ENCODE measurements at places on chromosomes 3 and 15.

GRCh38 chr15:74129586-74130154 is 716 bp upstream of the ISLR2 start:
- DNase-seq = no peak

GRCh38 chr3:17144665-17144993 is 259.9 kb downstream of the PLCL2 start:
- peak; percentile 28 for DNase-seq

DNA sequence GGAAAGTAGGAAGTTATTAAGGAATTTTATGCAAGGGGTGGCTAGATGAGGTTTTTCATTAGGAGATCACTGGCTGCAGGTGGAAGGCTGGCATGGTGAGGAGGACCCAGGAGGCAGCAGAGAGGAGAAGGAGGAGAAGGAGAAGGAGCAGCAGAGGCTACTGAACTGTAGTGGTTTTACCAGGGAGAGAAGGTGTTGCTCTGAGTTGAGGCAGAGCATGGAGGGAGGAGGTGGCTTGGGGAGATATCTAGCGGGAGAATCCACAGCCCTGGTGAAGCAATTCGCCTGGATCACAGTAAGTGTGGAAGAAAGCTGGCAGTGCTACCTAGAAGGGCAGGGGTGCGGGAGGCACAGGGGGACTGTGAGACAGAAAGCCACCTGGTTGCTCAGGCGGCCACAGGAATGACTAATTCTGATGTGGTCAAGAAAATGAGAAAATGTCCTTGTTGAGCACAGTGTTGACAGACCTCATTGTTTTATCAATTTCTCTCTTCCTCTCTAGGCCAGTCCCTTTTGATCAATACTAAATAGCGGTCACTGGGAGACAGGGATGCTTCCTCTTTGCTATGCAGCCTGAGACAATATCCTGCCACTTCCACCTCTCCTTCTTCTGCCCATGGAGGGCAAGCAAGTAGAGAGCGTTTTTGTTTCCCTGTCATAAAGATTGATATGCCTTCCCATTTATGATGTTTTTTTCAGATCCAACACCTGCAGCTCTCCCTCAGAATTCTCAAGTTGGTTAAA is 94.6 kb downstream of the EEFSEC start:
- no peak for DNase-seq

- no peak for DNase-seq
Measured at GRCh38 chr3:150462108-150462507, 54.0 kb downstream of the TSC22D2 start.

DNA sequence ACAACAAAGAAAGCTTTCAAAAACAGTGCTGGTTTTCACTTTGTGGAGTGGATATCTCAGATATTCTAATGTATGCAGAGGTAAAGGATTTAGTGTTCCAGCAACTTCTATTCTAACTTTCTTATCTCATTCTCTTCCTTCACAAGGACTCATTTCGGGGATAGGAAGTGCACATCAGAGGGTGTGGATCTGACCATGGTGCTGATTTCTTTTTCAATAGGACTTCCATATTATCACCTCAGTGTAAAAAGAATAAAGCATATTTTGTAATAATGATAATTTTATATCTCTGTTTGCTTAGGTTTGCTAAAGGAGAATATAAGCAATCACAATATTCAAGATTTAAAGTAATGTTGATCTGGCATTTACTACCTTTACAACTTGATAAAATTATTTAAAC is 12.5 kb upstream of the CADM2 start:
- DNase-seq = no peak

DNA sequence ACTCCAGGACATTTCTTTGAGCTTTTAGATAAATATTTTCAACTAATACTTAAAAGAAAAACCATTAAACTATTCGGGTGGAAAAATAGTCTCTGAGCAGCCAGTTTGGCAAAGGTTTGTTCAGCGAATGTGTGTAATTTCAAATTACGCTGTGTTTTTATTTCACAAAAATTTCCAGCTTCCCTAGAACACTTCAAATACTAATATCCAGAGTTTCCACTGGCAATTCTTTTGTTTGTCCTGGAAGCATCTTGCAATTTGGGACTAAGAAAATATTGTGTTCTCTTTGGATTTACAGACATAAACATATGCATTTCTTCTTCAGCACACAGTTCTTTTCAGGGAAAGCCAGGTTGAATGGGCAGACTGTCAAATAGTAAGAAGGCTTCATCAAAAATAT is 61.9 kb downstream of the MDFIC2 start:
- DNase-seq = no peak

- no peak for DNase-seq
Measured at GRCh38 chr3:127031845-127032244, 48.9 kb downstream of the PLXNA1 start.

DNA sequence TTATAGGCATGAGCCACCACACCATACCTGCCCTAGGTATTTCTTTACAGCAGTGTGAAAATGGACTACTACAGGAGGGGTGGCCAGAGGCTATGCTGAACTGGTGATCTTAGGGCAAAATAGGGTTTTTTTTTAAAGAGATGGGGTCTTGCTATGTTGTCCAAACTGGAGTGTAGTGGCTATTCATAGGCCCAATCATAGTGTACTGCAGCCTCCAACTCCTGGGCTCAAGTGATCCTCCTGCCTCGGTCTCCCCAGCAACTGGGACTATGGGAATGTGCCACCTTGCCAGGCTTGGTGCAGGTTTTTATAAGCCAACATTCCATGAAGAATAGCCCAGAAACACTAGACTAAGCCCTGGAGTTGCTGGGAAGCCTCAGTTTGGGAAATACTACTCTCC is 28.6 kb upstream of the TSC22D2 start:
- no peak for DNase-seq

- no peak for DNase-seq
Measured at GRCh38 chr3:65094723-65095122, 406.9 kb upstream of the ADAMTS9 start.

GRCh38 chr3:54427941-54428871 is 305.9 kb downstream of the CACNA2D3 start:
- DNase-seq = peak; percentile 30

DNA sequence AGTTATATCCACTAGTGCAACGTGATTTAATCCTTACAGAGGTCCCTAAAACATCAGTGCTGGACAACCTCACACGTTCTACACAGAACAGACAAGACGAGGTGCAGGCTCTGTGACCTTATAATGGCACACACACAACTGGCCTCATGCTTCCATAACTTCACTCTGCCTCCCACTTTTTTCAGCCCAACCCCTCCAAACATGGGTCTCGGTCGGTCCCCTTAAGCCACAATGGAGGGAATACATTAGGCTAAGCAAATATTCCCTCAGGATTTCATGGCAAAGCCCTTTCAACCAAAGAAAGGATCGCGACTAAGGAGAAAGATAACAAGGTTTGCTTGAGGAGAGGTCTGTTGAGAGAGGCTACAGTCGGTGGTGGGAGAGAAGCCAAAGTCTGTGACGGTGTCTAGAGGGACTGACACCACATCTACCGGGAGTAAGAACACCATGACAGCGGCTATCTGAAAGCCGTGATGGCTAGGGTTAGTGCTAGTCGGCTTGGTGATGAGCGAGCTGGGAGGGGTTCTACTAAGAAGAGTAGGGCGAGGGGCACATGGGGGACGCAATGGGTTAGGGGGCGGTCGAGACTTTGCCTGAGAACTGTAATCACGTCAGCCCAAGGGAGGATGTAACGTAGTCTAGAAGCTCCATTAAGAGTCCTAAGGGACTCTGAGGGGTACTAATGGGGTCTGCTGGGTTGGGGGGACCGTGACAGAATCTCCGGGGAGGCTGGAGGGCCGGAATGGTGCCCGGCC is 1.0 kb downstream of the MYO9A start:
- no peak for DNase-seq

GRCh38 chr3:101381809-101382208 is 61.4 kb upstream of the IMPG2 start:
- no peak for DNase-seq

DNA sequence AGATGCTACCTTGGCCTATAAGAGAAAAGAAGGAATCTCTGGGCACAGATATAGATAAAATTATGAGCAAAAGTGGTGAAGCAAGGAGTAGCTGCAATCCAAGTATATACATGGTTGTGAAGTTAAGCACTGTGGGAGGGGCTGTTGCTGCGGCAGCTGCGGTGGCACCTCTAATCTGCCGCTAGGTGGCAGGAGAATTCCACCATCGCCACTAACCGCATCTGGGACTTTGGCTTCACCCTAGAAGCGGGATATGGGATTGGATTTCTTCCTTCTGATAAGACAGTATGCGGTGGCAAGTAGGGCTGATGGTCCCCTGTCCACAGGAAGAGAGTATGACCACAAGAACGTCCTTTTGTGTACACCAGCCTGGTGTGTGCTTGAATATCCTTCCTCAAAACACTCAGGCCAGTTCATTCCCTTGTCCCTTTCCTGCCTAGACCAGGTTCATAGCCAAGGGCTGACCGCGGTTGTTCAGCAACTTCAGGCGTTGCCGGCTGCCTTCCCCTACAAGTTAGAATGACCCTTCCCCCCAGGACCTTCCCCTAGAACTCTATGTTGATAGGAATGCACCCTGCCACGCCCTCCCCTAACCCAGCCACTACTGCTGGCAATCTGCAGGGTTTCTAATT is 5.1 kb downstream of the MAGEL2 start:
- peak; percentile 53 for DNase-seq

- DNase-seq = no peak
Measured at GRCh38 chr3:79843180-79843579, 75.4 kb upstream of the ROBO1 start.

DNA sequence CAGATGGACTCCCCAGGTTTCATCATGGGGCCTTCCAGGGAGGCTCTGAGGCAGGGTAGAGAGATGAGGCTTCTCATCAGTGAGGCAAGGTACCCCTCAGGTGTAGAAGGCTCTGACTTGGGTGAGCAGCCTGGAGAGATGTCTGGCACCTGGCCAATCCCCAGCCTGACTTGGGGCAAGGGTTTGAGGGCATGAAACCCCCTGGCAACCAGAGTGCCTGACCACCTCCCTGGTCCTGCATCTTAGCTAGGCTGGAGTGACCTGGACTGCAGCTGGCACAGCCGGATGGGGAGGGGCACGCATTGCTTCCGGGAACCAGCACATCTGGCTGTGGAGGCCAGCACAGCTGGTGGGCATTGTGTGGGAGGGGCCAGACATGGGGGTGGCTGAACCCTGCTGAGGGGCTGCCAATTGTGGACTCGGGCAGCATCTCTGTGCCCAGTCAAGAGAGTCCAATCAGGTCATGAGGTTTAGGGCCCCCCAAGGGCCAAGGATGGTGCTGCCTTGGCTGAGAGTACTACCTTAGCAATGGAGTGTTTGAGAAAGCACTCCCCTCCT is 1.9 kb downstream of the ZBTB47 start:
- DNase-seq = no peak

DNA sequence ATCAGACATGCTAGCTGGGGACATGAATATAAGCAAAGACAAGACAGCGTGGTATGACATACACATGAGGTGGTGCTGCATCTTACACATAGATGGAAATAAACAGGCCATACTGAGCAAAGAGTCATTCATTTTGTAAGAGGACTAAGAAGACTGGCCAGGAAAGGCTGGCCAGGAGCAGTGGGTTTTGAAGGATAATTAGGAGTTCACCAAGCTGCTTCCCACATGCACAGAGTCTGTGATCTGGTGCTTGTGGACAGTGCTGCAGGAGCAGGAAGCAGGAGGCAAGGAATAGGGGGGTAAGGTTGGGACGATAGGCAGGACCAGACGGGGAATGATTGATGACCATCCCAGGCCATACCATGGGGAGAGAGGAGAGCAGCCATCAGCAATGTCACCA is 41.5 kb downstream of the ST8SIA2 start:
- no peak for DNase-seq

- peak; percentile 61 for DNase-seq
Measured at GRCh38 chr3:53046171-53047170, 598 bp upstream of the SFMBT1 start.

GRCh38 chr3:187051724-187052366 is 87.5 kb downstream of the RPL39L start:
- no peak for DNase-seq

DNA sequence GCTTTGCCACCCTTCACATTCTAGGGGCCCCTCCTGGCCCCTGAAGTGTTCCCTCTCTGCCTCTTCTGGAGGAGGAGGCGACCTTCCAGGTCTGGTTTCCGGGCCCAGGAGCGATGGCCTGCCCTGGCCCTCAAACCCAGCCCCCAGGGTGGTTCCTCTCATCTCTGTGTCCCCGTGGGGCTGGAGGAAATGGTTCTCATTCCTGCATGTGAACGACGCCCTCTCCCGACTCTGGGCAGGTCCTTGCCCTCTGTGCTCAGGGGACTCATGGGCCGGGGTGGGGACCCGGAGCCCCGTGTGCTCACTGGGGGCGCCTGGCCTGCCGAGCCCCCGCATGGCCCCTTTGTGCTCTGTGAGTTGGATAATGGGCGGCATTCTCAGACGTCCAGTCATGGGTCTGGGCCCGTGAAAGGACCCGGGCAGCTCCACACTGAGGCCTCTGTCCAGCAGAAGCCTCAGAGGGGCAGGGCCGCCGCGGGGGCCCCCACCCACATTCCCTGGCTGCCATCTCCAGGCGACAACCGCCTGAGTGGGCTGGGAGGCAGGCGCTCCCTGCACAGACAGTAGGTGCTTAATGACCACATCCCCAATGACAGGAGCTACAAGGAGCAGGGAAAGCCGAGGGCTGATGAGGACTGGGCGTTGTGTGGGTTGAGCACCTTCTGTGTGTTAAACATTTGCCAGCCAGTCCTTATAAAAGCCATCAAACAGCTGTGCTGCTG is 5.5 kb upstream of the PLXND1 start:
- no peak for DNase-seq

DNA sequence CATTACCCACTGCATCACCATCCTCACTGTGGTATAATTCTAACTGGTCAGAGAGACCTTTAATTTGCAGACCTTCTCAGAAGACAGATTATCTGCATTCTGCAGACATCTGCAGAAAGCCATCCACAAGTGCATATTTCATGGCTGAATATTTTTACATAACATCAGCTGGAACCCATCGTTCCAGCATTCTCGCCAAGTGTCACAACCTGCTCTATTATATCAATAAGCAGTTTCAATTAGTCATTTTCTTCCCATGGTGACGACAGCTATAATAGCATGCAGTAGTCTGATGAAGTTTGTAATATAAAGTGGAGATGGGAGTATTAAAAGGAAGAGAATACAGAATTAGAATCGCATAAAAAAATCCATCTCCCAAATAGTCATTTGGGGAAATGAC is 334.7 kb downstream of the FHIT start:
- DNase-seq = no peak

DNA sequence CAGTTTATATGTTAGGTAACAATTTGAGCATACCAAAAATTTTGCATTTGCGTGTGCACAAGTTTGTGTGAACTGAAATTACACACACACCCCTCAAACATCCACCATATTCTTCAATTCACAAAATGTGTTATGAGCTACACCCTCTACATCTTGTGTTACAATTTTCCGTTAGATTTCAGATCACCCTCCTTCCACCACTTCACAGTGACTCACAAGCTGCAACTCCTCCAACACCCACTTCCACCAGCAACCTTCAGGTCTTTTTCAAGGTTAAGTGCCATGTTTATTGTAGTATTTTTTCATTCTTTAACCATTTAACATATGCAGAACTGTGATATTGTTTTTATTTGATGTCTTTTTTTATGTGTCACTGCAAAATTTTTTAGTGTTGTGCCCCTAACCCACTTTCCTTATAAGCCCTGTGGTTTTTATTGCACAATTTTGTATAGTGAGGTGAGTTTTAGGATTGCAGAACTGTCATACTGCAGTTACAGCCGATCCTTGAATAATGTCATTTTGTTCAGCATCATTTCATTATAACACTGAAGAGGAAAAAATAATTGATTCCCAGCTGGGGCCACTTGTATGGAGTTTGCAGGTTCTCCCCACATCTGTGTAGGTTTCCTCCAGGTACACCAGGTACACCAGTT is 148.9 kb downstream of the PLCL2 start:
- no peak for DNase-seq

GRCh38 chr15:63057468-63058345 is 15.2 kb downstream of the TPM1 start:
- DNase-seq = no peak
